ENCODE measurements at places on chromosomes 7 and 10.

- DNase-seq: no peak
These were observed 3.6 kb downstream of the ADCK2 start for GRCh38 chr7:140676306-140676705.

GRCh38 chr7:23093546-23093945 lies 12.0 kb upstream of the KLHL7 start:
- no peak for DNase-seq

- no peak for DNase-seq
These were observed 17.9 kb upstream of the BMPER start for GRCh38 chr7:33887266-33887975.

DNA sequence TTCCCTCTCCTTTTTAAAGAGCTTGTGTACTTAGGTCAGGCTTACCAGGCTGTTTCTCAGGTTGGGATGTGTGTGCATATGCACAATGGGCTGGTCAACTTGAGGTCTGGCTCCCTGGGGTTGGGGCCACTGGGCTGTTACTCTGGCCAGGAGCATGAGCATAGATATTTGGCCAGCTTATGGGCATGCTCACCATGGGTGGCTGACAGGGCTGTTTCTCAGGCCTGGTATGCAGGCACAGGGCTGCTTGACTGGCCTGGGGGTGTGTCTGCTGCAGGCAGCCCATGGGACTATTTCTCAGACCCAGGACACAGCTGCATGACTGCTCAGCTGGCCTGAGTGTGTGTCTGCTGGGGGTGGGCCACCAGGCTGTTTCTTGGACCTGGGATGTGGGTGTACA lies 34.6 kb downstream of the SCART1 start:
- no peak for DNase-seq
